ENCODE measurements at places on chromosomes 11 and 22.

GRCh38 chr11:13463779-13464290 is 813 bp upstream of the BTBD10 start:
- DNase-seq: no peak

DNA sequence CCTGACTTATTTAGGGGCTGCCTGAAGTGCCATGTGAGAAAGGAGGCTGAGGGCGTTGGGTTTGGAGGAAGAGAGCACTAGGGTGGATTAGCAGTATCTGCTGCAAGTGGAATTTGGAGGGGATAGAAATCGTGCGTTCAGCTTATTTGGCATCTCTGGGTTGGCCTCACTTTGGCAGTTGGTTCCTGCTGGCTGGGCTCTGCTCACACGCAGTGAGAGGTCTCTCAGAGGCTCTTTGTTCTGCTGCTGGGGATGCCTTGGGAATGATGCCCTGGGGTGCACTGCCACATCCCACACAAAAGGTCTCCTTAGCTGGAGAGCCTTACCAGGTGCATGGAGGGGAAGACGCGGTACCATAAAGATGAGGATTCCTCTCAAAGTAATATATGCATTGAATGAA is 17.7 kb upstream of the MICAL2 start:
- no peak for DNase-seq

- DNase-seq: no peak
These were observed 292.0 kb upstream of the CTSC start for GRCh38 chr11:88629496-88629895.

- no peak for DNase-seq
These were observed 42.0 kb upstream of the CARD18 start for GRCh38 chr11:105181521-105181920.

DNA sequence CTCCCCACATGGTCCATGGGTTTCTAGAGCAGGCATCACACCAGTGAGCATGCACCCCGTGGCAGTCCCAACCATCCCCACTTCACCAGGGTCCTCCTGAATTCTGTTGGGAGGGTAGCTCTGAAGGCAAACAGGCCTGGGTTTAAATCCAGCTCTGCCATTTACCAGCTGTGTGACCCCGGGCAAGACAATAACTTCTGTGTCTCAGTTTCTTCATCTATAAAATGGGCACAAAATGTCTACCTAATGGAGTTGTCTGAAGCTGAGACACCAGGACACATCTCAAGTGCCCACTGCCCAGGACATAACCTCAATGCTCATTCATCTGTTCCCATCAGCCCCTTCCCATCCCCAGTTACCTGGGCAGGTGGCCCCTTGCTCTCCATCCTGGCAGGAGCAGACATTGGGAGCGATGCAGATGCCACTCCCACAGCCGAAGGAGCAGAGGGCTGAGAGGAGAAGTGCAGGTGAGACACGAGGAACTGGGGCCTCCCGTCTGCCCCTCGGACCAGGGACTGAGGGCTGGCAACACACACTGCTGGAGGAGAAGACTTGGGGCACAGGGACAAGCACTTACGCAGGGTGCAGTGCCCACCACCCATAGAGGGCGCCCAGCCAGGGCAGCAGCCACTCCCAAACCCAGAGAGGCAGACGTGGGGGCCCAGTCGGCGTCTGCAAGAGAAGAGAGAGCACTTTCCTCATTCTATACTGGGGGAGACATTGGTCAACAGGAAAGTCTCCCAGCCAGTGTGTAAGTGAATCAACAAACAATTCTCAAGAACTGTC is 4.0 kb downstream of the VWCE start:
- DNase-seq: no peak

DNA sequence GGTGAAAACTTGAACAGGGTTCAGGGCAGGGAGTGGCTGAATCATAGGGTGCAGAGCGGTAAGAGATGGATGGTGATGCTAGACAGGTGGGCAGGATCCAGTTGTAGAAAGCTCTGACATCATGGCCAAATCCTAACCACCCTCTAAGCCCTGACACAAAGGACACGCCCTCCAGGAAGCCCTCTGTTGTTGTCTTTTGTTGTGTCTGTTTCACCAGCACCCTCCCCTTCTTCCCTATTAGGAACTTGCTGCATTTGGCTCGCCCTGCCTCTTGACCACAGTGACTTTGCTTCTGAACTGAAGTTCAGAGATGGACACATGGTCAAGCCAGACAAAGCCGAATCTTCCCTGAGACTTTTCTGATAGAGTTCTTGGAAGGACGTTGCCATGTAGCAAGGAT is 14.2 kb upstream of the APOL6 start:
- no peak for DNase-seq

DNA sequence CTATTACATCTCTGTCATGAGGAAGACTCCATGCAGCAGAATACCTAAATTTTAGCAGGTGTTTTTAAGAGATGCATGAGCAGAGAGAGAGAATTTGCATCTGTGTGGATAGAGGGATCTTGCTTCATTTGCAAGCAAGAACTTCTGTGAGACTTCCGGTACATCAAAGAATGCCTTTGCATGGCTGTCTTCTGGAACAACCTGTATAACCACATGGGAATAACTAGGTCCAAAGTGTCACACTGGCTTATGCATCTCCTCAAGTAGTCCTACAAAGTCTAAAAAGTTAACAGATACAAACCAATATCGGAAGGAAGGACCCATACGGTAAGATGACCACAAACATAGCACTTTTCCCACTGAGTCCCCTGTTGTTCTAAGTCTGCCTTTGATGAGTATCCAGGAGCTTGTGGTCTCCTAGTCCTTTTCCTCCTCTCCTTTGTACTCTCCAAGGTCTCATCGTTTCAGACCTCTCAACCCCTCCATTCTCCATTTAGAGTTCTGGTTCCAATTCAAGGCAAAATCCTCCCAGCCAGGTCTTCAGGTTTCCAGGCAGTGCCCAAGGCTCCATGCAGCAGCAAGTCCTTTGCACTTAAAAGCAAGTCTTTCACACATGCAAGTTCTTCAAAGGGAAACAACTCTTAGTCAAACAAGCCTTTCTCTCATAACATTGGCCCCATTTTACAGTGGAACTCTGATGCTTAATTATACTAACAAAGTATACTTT is 581.7 kb upstream of the ARHGAP42 start:
- no peak for DNase-seq

GRCh38 chr11:2882396-2883110 is 3.0 kb downstream of the CDKN1C start:
- no peak for DNase-seq

- no peak for DNase-seq
These were observed 62.6 kb downstream of the BUD13 start for GRCh38 chr11:116710001-116710674.

GRCh38 chr22:35628732-35629131 is 11.6 kb upstream of the MB start:
- no peak for DNase-seq

DNA sequence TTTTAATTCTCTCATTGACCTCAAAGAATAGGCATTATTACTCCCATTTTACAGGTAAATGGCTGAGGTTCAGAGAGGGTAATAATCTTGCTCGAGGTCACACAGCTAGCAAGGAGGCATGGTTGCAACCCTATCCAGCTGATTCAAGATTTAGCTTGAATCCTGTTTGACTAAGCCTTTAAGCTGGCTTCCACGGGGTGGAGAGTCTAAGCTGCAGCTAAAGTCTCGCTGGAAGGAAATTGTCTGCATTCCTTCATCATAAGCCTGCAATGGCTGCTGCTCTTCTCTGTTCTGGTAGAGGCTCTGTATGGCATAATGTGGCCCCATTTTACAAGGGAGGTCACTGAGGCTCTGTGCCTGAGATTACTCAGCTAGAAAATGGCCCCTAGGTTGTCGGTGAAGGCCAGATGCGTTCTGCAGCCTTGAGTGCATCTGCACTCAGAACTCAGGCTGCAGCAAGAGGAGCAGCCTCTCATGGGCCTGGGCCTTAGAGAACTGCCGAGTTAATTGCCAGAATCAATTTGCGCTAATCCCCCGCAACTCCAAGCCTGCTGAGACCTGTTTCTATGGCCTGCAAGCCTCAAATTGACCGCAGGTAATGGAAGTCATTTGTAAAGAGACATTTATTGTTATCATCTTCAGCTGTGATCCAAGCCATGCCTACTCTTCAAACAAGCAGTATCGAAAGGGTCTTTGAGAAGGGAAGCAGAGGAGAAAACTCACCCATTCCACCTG is 44.1 kb upstream of the SEZ6L start:
- no peak for DNase-seq

DNA sequence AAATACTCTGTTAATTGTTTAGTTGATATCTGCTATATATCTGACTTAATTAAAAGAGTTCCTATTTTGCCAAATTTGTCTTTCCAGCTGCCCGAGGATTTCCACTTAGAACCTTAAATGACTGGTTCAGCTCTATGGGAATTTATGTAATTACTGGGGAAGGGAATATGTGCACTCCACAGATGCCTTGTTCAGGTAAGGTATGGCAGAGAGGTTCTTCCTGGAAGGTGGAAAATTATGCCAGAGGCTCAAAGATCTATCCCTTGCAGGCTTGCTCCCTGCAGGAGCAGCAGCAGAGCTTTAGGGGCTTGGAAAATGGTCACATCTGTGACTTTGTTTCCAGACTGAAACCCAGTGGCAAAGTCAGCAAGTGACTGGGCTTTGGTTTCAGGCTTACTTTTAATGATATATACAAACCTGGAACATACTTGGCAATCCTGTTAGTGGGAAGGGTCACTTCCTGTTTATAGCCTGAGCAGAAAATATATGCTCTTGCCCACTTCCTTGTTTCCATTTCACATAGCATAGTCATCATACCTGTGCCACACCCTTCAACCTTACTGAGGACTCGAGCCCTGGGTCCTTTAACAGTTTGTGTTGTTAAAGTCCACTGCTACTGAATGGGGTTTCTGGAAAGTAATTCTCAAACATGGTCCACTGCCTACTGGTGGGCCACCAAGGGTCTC is 23.7 kb downstream of the WBP2NL start:
- no peak for DNase-seq

- no peak for DNase-seq
These were observed 444.3 kb upstream of the B3GAT1 start for GRCh38 chr11:134856056-134856971.

- no peak for DNase-seq
These were observed 17.8 kb upstream of the CCDC34 start for GRCh38 chr11:27380771-27381170.

DNA sequence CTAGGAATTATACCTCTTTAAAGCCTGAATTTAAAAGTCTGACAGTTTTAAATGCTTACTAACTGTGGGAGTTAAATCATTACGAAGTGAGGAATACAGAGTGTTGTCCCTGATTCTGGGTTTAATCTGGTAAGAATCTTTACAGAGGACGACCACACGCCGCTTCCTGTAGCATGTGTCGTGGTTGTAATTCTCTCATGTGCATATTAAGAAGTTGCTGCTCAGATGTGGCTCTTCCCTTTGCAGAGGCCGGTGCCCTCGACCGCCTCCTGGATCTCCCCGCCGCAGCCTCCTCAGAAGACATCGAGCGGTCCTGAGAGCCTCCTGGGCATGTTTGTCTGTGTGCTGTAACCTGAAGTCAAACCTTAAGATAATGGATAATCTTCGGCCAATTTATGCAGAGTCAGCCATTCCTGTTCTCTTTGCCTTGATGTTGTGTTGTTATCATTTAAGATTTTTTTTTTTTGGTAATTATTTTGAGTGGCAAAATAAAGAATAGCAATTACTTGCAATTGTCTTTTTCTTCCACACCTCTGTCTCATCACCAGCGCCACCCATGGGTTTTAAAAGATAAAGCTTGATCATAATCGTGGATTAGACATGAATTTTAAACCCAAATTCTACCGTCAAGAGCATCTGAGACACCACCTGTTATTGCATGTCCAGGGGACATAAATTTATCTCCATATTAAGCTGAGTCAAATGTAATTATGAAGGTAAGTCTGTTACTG is 6.5 kb downstream of the GAL start:
- no peak for DNase-seq

DNA sequence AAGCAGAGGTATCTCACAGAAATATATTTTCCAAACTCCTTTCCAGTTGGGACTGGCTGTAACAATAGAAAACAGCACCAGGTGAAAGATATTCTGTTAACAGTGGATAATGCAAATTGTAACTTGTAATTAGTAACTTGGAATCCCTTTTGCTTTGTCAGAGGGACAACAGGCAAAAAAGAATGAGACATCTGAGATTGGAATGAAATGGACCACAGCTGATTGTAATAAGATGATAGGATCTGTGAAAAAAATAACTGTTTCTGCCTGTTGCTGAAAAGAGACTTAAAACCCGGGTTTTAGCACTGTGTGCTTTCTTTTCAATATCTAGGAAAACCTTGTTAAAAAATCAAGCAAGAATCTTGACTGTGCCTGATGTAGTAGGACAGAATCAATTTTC is 655.7 kb downstream of the METTL15 start:
- no peak for DNase-seq

DNA sequence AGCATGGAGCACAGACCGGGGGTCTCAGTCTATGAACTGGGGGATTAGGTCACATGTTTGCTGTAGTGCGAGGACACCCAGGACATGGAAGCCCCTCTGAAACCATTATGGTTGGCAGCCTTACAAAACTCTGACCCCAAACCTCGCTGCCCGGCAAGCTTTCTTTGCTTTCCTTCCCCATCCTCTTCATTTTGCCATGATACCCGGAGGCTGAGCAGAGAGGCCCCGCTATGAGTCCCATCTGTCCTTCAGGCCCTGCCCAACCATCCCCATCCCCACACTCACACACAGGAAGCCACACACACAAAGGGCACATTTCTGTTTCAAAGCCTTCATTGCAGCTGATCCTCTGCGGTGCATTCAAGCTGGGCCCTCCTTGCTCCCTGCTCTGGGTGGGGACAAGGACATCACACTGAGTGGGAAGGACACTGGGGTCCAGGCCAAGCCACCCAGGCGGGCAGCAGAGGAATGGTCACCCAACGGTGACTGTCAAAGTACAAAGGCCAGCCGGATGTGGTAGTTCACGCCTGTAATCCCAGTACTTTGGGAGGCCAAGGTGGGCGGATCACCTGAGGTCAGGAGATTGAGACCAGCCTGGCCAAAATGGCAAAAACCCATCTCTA is 176.5 kb downstream of the CTTN start:
- DNase-seq: no peak

GRCh38 chr11:86128914-86129313 is 60.0 kb upstream of the PICALM start:
- DNase-seq: no peak

GRCh38 chr11:6319704-6320410 is 444 bp downstream of the CAVIN3 start:
- DNase-seq: no peak

GRCh38 chr11:79708319-79708932 is 267.6 kb upstream of the TENM4 start:
- DNase-seq: no peak

DNA sequence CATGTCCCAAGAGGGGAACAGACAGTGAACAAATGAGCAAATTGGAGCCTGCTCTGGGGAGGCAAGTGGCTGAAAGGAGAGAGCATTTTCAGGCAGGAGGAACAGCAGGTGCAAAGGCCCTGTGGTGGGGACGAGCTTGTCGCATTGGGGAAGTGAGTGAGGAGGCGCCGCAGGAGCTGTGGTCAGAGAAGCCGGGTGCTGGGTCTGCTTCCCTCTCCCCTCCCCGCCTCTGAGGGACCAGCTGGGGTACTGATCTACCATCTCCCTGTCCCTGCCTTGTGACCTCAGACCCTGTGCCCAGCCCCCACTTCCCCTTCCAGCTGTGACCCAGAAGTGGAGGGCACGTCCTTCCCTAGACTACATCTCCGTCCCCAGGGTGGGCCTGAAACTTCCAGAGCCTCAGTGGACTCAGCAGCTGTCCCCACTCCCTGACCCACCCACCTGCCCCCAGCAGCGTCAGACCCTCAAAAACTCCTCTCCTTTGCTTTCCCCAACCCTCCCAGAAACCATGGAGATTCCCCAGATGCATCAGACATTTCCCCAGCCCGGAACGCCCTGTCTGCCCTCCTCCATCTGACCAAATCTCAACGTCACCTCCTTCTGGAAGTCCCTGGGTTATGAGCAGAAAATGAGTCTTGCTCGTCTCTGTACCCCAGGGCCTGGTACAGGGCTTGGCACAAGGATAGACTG is 19.7 kb upstream of the PDGFB start:
- DNase-seq: no peak

Measured in NCI-H1417 treated with DMSO at 0.1 percent for 48 hours (cell line).